ENCODE measurements at places on chromosomes 6 and 20. TPM values are rescaled to one million over a fixed set of nuclear protein-coding genes. Genes with fewer than 3 reads are reported as not detected.

SMLR1 gene
- not detected for total RNA-seq

DNA sequence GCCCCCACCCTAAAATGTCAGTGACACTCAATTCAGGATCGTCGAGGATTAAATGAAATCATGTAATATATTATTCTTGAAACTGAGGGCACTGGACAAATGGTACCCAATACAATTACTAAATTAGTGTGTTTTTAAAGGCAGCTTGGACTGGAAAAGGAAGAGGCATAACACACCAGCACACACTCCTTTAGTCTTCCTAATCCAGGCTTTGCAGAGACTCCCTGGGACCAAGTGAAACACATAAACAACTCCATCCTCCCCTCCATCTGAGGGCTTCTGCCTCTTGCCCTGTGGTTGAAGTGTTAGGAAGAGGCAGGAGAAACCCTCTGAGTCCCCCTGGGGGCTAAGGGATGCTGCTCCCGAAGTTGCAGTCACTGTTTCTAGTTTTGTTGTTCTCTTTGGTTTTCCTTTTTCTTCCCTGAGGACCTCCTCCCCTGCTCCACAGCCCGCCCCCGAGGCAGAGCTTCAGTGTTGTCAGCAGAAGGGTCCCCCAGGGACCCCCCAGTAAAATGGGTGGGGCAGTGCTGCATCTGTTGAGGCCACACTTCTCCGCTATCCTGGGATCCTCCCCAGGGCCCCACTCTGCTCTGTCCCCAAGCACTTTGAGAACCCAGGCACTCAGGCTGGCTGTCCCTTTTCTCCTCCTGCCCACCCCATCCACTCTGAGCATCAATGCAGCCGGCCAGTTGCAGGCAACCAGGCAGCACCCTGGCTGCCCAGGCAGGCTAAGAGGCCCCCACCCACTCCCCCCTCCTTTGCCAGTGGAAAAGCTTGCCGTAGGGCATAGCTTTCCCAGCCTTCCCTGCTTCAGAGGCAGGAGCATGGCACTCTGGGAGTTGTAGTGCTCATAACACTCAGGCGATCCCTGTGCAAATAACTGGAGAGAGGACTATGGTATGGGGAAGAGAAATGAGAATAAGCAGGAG, 5.9 kb downstream of the TMEM63B start:
- DNase-seq = no peak

- no peak for DNase-seq
Observed at GRCh38 chr6:48141975-48142374, 31.0 kb upstream of the PTCHD4 start.

RNGTT gene
- 11.6 TPM for total RNA-seq

EMILIN3 gene
- 0.11 TPM for total RNA-seq

ZNF334 gene
- 0.28 TPM for total RNA-seq

TMC2 gene
- total RNA-seq = not detected
